ENCODE measurements at places on chromosomes 2 and 18. TPM values are rescaled to one million over a fixed set of nuclear protein-coding genes. Genes with fewer than 3 reads are reported as not detected.

Gene IL36B
- not detected for total RNA-seq

Gene CPLX4
- total RNA-seq, result not detected

Gene FKBP1B
- total RNA-seq, result 10.9 TPM

Gene MSH6
- 39.5 TPM for total RNA-seq

Gene CTLA4
- total RNA-seq, result not detected

Gene PID1
- 21.1 TPM for total RNA-seq

Gene ZNF236
- total RNA-seq, result 14.0 TPM

Gene GPR45
- not detected for total RNA-seq

Gene RAMP1
- 2.6 TPM for total RNA-seq

Gene ECEL1
- total RNA-seq, result not detected

Gene ANKRD30B
- total RNA-seq, result 0.50 TPM

Gene NOTO
- total RNA-seq, result not detected

Gene GCG
- total RNA-seq, result not detected

Gene RAD51AP2
- total RNA-seq, result not detected

Gene UGT1A6
- total RNA-seq, result not detected

Gene CABYR
- total RNA-seq, result 7.7 TPM

Gene CXCR2
- not detected for total RNA-seq

Gene LBH
- total RNA-seq, result 336 TPM

Gene CNRIP1
- total RNA-seq, result 28.1 TPM

Gene ARHGAP28
- total RNA-seq, result 13.4 TPM

Gene FLACC1
- 2.0 TPM for total RNA-seq

Gene DRC1
- total RNA-seq, result not detected

Gene TUBA3E
- total RNA-seq, result not detected

Gene LOXHD1
- not detected for total RNA-seq

Gene PARD3B
- total RNA-seq, result 15.7 TPM

Gene ZNF396
- 3.0 TPM for total RNA-seq

Gene FAM117B
- total RNA-seq, result 1.7 TPM

Gene MARCHF4
- total RNA-seq, result 1.5 TPM

Gene PGAP1
- 11.3 TPM for total RNA-seq

Gene SCYGR4
- not detected for total RNA-seq

Gene SOWAHC
- total RNA-seq, result 8.6 TPM

Gene ITGA6
- total RNA-seq, result 56.3 TPM

Gene DSEL
- 156 TPM for total RNA-seq

Gene TET3
- 3.1 TPM for total RNA-seq

Gene B3GNT7
- total RNA-seq, result 0.33 TPM

Gene ROCK1
- total RNA-seq, result 45.7 TPM

Gene TRPM8
- total RNA-seq, result 0.29 TPM

Gene TXNDC9
- 48.0 TPM for total RNA-seq

Gene PRKRA
- total RNA-seq, result 48.4 TPM

Gene APOB
- total RNA-seq, result under 0.01 TPM

Gene PTGR3
- 13.4 TPM for total RNA-seq

Gene SRD5A2
- not detected for total RNA-seq

Gene LINC00305
- not detected for total RNA-seq

Gene SCN2A
- 7.8 TPM for total RNA-seq

Gene C2orf81
- total RNA-seq, result 1.5 TPM

Gene ANKRD30BL
- total RNA-seq, result not detected

Gene EDAR
- not detected for total RNA-seq

Data from smooth muscle cell of trachea (primary cell).